ENCODE measurements at places on chromosomes 2 and 18.

DNA sequence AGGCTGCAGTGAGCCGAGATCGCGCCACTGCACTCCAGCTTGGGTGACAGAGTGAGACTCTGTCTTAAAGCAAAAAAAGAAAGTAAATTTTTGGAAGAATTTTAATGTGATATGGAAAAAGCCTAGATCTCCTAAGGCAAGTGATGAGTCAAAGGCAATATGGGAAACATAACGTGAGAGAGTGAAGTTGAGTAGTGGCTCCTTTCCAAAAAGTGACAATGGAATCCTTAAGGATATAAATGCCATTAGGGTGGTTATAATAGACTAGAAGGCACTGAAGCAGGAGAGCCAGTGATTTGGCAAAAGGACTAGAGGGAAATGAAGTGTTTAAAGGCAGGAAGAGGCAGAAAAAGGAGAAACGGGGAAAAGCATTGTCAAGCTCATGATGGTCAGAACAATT, 25.6 kb downstream of the ARHGAP28 start:
- no peak for DNase-seq

DNA sequence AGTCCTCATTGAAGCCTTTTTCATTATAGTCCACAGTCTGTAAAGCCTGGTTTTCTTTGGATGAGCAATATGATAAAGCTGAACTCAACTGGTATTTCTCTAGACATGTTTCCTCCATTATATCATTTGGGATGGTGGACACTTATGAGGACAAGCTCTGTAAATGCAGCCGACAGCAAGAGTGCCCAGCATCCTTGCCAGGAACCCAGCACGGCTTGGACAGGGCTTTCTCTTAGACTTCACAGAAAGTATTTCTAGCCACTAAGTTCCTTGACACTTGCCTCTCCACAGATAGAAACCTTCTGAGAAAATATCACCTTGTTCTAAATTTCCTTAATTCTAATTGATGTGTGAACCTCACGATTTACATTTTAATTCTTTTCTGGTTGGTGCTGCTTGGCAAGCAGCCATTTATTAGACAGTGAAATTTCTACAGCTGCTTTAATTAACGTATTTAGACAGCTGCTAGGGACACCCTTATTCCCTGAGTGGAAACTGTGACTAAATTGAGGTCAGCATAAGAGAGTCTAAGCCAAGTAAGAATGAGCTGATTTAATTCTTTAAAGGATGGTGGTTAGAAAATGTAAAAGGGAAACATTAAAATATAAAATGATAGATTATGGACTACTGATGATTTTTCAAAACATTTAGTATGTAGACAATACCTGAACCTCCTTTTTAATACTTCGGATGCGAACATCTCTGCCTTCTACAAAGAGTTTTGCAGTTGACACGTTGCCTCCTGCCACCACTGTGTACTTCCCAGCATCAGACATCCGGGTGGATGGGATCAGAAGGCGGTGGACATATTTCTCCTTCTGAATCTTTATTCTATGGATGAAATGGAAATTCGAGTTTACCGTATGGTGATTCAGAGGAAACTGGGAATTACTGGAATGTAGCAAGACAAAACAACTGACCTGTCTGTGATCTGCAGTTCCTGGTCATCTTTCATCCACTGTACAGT, 39.8 kb downstream of the TTN start:
- DNase-seq, result no peak

DNA sequence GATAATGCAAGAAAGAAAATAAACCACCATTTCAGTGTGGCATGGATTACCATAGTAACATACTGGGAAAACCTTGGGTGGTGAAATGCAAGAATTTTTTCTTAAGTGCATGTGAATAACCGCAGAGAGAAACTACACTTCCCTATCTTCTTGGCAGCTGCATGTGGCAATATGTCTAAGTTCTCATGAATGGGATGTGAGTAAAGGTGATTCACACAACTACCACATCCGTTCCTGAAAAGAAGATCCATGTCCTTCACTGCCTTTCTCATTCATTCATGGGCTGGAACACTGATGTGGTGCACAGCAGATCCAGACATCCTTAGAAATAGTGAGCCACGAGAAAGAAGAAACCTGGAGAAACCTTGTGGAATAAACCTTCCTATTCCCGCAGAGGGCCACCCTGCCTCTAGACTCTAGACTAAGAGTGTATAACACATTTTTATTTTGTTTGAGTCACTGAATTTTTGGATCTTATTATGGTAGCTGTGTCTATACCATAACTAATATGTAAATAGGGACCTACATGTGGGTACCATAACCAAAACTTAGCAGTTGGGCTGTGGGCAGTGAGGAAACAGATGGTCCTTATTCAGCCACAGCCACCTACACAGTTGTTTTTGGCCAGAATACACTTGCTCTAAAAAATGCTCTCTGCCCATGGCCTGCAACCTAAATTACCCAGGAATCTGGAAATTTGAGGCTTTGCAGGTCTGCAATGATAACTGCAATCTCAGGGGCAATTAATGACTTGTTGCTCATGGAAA, 573.3 kb downstream of the LRP1B start:
- peak; percentile 10 for DNase-seq

DNA sequence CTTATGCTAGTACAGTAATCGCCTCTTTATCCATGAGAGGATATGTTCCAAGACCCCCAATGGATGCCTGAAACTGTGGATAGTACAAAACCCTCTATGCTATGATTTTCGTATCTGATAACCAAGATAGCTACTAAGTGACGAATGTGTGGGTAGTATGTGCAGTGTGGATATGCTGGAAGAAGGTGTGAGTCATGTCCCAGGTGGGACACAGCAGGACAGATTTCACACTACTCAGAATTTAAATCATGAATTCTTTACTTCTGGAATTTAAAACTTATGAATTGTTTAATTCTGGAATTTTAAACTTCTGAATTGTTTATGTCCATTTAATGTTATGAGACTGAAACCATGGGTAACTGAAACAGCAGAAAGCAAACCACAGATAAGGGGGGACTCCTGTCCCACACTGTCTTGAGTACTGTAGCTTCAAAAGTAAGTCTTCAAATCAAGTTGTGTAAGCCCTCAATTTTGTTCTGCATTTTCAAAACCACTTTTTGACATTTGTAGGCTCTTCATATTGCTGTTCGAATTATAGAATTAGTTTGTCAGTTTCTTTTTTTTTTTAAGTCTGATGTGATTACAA, 116.0 kb downstream of the LTBP1 start:
- no peak for DNase-seq

GRCh38 chr2:10404324-10405143, 43.6 kb downstream of the ODC1 start:
- DNase-seq, result no peak

DNA sequence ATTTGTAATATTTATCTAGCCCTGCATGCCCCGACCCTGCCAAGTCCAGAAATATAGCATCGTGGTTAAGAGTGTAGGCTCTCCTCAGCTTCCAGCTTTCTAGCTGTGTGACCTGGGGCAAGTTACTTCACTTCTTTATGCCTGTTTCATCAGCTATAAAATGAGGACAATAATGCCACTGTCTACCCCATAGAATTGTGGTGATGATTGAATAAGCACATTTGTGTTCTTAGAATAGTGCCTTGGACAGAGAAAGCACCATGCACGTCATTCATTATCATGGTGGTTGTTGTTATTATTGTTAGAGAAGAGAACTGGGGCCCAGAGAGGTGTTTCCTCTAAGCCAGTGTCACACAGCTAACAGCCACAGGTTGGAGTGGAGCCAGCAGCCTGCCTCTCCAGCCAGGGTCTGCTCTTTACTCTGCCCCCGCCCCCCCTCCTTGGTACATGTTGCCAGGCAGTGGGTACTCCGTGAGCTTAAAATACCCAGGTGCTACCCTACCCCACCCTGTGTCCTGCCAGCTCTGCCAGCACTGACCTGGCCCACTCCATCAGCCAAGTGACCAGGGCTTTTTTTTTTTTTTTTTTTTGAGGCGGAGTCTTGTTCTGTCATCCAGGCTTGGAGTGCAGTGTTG, 202.1 kb downstream of the CTIF start:
- no peak for DNase-seq

DNA sequence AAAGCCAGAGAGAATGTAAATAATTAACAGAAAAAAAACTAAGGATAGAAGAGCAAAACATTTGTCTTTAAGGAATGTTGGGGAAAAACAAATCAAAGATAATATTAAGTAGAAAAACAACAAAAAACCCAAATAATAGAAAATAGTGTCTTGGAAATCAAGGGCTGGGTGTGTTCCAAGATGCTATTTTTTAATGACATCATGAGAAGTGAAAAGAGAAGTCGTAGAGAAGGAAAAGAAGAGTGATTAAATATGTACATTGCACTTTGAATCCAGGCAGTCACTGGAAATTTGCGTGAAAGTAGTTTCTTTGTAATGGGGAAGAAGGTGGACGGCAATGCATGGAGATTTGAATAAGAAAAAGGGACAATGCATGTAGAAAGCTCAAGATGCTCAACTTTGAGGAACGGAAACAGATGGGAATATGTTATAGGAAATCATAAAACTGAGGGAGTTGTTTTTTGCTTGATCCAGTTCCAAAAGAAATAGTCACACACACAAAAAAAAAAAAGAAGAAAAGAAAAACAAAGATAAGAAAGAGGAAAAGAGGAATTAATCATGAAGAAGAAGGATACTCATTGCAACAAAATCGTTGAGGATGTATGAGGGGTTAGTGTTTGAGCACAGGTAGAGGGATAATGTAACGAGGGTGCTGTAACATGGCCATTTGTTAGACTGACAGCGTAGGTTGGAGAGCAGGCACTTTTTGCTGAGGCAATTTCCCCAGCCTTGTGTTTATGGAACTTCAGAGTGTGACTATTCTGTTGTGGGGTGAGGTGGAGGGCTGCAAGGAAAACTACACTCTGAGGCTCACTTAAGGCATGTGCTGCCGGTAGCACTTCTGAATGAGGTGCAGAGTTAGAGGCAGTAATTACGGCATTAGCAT, 184.1 kb downstream of the CALCRL start:
- no peak for DNase-seq

GRCh38 chr2:74216642-74217041, 18.2 kb downstream of the MTHFD2 start:
- DNase-seq, result no peak

GRCh38 chr2:102977426-102978090, 215.7 kb downstream of the TMEM182 start:
- no peak for DNase-seq

GRCh38 chr2:210264282-210264681, 39.0 kb upstream of the ACADL start:
- no peak for DNase-seq

- no peak for DNase-seq
These were observed 94.4 kb downstream of the STPG4 start for GRCh38 chr2:47060652-47061170.

DNA sequence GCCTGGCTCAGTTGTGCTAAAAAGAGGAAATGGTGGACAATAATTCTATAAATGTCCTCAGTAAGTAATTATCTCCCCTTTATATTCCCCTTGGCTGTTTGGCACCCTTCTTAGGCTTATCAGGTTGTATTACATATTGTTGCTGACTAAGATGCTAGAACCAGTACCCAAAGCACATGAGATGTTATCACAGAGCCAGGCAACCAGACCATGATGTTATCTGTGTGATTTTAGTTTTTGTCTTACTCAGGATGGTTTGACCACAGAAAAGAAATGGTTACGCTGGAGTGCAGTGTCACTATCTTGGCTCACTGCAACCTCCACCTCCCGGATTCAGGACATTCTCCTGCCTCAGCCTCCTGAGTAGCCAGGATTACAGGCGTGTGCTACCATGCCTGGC, 15.2 kb downstream of the R3HDM1 start:
- DNase-seq, result no peak

DNA sequence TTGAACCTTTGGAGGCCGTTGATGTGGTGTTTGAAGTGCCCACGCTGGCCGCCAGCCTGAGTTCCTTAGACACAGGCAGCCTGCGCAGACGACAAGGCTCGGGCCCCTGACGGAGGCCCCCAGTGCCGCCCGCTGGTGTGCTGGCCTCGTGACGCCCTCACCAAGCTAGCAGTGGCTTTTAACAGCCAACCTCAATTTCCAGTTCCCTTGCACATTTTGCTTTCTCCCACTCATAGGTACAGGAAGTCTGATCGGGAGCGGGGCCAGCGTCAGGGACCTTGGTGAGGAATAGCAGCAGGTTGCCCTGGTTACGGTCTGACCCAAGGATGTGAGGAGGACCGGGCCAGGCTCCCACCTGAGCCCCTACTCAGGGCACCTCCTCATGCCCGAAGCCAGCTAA, 207.6 kb upstream of the RAB12 start:
- DNase-seq, result no peak

DNA sequence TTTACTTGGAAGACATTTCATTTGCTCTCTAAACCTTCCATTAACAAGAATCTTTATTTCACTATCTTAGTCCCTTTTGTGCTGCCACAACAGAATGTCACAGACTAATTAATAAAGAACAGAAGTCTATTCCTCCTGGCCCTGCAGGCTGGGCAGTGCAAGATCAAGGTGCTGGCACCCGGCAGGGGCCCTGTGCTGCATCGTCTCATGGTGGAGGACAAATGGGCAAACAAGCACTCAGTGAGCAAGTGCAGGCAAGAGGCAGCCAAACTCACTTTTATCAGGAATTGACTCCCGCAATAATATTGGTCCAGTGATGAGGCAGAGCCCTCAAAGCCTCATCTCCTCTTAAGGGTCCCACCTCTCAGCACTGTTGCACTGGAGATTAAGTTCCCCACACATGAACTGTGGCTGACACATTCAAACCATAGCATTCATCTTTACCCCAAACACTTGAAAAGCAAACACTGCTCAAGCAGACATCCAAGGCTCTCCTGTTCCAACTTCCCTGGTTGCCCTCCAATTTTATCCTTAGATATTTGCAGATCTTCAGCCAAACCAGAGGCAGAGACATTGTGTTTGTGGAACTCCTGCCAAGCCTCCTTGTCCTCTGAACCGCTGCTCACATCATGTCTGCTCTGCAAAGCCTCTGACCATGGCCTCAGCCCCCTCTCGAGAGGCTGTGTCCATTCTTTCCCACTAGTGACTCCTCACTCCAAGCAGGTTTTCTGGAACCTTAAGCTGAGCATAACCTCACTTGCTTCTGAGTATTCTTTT, 404.4 kb upstream of the SOX11 start:
- DNase-seq, result no peak

- DNase-seq, result no peak
These were observed 354.2 kb upstream of the GALNT5 start for GRCh38 chr2:156903335-156903734.

- no peak for DNase-seq
These were observed 234.5 kb downstream of the SETBP1 start for GRCh38 chr18:44915213-44915612.

- peak; percentile 78 for DNase-seq
These were observed 11.3 kb upstream of the TMEM214 start for GRCh38 chr2:27021253-27022049.

DNA sequence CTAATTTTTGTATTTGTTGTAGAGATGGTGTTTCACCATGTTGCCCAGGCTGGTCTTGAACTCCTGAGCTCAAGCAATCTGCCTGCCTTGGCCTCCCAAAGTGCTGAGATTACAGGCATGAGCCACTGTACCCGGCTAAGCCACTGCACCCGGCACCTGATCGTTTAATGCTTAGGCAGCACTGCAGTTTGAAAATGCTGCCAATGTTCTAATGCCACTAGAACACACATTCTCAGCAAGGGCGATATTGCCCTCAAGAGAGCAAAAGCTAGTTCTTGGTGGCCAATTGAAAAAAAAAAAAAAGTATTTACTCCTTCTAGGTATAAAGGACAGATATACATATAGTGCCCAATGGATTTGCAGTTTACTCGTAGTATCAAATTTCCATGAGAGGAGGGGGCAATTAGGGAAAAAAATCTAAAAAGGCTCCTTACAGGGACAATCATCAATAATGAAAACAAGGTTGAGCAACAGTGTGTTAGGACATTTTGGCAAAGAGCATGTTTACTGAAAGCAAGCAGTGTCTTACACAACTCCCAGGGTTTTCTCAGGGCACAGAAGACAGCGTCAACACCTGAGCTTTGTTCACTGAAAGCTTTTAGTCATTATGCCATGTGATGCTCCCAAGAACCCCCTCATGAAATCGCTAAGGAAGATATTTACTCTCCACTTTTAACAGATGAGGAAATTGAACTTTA, 199.9 kb upstream of the PKDCC start:
- no peak for DNase-seq
